Right cardiac atrium (tissue), 5 donors: ENCODE measurements at places on chromosomes 2 and 18.

- no peak for DNase-seq
Observed at GRCh38 chr2:207951734-207952470, 73.4 kb downstream of the PLEKHM3 start.

- DNase-seq = no peak
Observed at GRCh38 chr2:211404098-211404497, 847.7 kb downstream of the CPS1 start.

GRCh38 chr2:10326707-10327594 is 24.2 kb downstream of the HPCAL1 start:
- peak; percentile 79 for DNase-seq

DNA sequence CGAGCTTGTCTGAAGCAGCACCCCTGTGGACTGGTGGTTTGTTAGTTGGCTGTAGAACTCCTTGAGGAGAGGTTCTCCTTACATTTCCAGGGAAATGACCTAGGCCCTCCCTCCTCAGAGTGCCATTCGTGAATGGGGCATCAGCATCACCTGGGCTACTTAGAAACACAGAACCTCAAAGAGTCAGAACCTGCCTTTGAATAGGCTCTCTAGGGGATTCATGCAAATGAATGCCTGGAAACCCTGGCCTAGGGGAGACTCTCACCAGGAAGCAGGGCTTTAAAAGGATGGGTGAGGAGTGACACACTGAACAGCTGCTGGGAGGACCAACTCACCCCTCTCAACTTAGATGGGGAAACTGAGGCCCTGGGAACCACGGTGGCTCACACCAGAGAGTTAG is 2.1 kb upstream of the MOCOS start:
- no peak for DNase-seq

- DNase-seq = no peak
Observed at GRCh38 chr18:25464227-25464626, 112.3 kb upstream of the ZNF521 start.

GRCh38 chr2:151102226-151102625 is 159.4 kb downstream of the RBM43 start:
- DNase-seq = no peak

GRCh38 chr2:27907547-27907946 is 17.0 kb downstream of the BABAM2 start:
- DNase-seq = no peak

DNA sequence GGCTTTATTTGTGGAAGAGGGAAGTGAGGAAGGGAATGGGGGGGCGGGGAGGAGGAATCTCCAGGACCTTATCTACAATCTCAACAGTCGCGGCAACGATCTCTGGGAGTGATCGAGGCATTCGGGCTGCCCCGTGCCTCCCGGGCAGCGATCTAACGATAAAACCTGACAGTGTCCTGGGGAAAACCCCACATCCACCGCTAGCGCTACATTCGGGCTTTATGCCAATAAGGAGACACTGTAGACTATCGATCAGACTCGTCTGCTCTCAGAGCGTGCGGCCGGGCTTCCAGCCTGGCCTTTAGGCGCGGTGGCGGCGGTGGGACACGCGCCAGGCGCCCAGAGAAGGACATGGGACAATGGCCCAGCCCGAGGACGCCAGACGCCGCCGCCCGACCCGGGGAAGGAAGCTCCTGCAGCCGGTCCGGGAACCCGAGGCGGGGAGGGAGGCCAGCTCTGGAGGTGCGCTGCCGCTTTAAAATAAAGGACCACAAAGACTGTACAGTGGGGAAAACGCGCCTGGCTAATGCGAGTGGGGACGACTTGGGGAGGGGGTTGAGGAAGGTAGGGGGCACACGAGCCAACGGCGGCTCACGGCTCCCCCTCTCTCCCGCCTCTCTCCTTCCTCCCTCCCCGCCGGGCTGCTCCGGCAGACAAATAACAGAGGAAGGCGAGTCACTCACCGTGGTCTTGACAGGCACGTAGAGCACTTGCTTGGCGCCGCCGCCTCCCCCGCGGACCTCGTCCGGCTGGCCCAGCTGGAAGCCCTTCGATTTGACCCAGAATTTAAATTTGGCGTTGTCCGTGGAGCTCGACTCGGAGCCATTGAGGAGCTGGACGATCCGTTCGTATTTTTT is 2.2 kb downstream of the NOL4 start:
- DNase-seq = peak; percentile 35

- DNase-seq = no peak
Observed at GRCh38 chr2:10665833-10666232, 23.9 kb downstream of the NOL10 start.

GRCh38 chr18:26419746-26420145 is 128.6 kb downstream of the KCTD1 start:
- DNase-seq = no peak

GRCh38 chr2:221792971-221793521 is 220.9 kb upstream of the EPHA4 start:
- DNase-seq = no peak

- no peak for DNase-seq
Observed at GRCh38 chr18:31302991-31303390, 15.0 kb upstream of the DSG1 start.

DNA sequence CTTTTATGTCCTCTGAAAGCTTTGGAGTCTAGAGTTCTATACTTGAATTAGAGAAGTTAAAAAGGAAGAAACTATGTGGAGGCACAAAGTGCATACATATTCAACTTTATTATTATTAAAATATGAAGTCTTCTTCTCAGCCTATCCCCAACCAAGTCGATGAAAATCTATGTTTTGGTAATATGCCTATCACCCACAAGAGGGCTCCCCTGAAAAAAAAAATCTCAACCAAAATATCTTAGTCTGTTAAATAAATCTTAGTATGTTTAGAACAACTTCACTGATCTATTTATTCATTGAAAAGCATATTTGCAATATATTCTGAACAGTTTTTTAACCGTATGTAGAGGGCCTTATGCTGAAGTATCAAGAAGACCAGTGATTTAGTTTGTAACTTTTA is 804.5 kb downstream of the TDRD15 start:
- DNase-seq = no peak

GRCh38 chr2:199439066-199439465 is 18.7 kb downstream of the SATB2 start:
- DNase-seq = no peak

- no peak for DNase-seq
Observed at GRCh38 chr2:215505044-215505786, 69.3 kb upstream of the FN1 start.

GRCh38 chr2:106296182-106296815 is 102.2 kb upstream of the UXS1 start:
- DNase-seq = no peak

GRCh38 chr2:216727346-216728122 is 32.2 kb upstream of the IGFBP5 start:
- DNase-seq = no peak

- DNase-seq = no peak
Observed at GRCh38 chr2:208454861-208455260, 48.3 kb downstream of the PTH2R start.

- DNase-seq = no peak
Observed at GRCh38 chr2:129731907-129732629, 247.4 kb upstream of the RAB6C start.

GRCh38 chr2:53036196-53036595 is 731.4 kb upstream of the CHAC2 start:
- DNase-seq = no peak

DNA sequence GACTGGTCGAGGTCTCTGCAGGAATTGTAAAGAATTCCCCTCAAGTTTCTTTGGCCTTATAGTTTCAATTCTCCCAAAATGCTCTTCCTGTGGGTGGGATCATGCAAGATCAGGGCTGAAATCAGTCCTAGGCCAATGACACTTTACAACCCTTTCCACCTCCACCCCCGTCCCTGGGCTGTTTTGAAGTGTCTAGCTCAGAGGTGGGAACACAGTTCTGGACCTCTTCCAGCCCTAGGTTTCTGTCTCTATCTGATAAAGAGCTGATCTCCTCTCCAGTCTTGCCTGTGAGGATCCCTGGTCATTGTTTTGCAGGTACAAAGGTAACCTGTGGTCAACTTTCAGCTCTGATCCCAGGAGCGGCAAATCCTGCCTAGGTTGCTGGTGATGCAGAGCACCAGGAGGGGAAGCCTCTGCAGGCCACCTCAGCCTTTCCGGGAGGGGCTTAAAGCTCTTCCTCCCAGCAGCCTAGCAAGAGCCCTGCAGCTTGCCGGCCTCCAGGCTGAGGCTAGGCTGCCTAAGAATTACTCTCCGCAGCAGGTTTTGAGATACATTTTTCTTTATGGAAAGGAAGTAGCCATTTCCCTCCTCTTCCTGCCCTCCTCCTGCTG is 69.8 kb upstream of the WIPF1 start:
- DNase-seq = no peak

GRCh38 chr2:229083606-229084340 is 187.3 kb downstream of the PID1 start:
- no peak for DNase-seq

DNA sequence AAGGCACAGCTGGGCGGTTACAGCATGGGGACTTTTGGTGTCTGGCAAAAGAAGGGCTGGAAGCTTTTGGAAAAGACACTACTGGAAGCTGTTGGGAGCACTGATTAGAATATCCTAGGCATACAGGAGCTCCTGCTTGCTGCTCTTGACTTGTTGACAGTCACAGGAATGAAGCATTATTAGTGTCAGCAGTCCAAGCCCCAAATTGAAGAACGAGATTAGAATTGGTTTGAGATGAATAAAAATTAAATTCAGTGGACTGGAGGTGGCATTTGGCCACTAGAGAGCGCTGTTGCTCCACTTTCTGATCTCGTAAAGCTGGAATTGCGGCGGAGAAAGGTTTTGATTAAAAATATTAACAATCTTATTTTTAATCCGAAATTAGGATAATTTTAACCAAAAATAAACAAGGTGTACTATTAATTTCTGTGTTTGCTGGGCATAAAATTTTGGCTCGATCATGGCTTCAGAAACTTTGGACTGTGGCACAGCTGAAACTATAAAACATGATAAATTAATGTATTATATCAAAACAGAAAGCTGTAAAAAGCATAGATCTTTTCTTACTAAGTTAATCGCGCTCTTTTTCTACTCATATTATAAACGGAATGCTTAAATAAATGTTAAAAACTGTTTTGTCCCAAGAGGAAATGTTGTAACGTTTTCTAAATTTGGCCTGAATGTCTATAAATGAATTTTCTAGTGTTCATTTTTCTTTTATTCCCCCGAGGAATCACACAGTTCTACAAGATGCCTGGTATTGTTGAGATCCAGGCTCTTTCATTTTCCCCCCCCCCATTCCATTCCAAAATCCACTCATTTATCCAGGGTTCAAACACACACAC is 2.4 kb upstream of the HOXD8 start:
- DNase-seq = peak; percentile 87

DNA sequence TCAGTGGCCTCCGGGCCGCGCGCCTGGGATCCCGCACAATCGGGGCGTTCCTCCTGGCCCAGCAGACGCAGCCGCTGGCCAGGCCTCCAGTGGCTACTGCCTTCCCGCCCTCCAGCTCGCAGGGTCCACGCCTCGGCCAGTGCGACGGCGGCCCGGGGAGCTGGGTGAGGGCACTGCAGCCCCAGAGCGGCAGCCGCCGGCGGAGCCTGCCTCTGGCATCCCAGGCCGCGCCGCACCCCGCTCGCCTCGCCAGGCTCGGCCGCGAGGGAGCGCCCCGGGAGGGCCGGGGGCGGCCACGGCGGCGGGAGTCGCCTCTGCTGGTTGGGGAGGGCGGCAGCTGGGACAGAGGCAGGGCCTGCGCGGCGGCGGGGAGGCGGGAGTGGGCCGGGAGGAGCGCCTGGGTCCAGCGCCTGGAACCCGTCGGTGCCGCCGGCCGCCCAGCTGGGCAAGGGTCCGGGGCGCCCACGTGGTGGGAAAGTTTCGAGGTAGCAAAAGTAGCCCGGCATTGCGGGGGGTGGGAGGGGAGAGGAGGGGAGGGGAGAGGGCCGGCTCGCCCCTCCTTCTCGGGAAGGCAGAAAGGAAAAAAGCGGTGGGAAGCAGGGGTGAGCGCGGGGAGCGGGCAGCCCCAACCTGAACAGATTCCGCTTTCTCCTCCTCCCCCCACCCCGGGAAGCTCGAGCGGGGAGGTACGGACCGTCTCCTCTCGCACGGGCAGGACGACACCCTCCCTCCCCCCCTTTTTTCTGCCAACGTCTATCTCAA is 1.5 kb upstream of the INHBB start:
- DNase-seq = peak; percentile 80

- DNase-seq = no peak
Observed at GRCh38 chr2:138615257-138615656, 113.7 kb downstream of the SPOPL start.

GRCh38 chr2:66489436-66489835 is 54.5 kb downstream of the MEIS1 start:
- DNase-seq = no peak

DNA sequence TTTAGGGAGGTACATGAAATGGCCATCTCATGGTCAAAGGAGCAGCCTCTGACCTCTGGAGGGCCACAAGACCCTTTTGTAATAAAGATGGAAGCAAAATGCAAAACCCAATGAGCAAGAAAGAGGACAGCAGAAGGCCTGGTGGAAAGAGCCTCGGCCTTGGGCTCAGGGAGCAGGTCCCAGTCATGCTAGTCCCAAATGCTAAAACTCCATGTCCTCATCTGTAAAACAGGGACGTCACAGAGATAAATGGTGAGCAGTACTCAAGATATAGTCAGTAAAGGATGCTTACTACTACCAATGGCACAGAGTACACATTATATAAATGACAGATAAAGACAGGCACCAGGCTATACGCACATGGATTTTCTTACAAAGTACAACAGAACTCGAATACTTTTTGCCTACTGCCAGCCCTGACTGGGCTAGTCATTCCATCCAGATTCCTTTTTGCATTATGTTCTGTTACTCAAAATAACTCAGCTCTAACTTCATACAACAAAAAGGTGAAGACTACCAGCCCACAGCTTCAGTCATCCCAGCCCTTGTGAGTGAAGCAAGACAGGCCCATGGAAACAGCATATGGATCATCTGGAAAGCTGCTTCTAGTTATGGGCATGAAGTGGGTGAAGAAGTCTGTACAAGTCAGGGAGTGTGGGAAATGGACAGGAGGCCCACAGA is 64.9 kb upstream of the TFCP2L1 start:
- DNase-seq = no peak

- DNase-seq = no peak
Observed at GRCh38 chr18:41075212-41075611, 879.8 kb upstream of the PIK3C3 start.

DNA sequence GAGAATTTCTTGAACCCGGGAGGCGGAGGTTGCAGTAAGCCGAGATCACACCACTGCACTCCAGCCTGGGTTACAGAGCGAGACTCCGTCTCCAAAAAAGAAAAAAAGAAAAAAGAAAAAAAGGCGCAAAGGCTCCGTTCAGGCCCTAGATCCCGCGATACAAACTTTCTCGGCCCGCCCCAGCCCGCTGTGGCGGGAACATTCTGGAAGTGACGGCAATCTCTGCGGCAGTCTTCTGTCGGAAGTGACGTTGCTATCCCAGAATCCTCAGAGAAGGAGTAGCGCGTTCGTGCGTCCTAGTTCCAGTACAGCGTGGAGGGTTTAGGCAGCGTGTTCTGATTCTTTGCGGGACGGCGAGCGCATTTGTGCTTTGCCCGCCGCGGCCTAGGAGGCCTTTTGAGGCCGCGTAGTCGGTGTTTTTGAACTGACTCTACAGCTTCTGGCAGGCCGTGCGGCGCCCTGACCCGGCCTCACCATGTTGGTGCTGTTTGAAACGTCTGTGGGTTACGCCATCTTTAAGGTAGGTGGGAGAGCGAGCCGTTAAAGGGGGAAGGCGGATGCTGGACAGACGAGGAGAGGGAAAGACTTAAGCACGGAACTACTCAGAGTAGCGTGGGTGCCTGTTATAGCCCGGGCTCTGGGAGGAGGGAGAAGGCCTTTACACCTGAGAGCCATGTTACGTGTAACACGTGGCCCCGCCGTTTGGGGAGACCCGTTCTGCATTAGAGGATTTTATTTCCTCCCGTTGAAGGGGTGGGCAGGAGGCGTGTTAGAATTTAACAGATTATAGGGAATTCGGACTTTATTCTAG is at the start of gene NOP58:
NOP58 (plus strand) TSS at position 297 of the 811 bp plus-strand sequence; CDS start at position 476, 179 bp downstream.
- DNase-seq = peak; percentile 89

GRCh38 chr2:29281086-29281915 is 166.1 kb downstream of the CLIP4 start:
- peak; percentile 55 for DNase-seq
